ENCODE measurements at places on chromosomes 2 and 18. TPM values are rescaled to one million over a fixed set of nuclear protein-coding genes. Genes with fewer than 3 reads are reported as not detected.
A peak's percentile ranks its signal among the peaks of the same experiment; 100 is the strongest.

GRCh38 chr2:187986390-187987105 is 305.1 kb upstream of the GULP1 start:
- no peaks in the 10 kb centered on the region for H3K36me3 ChIP-seq
- H3K4me3 ChIP-seq: no peak overlapping the region
- H3K27ac ChIP-seq: no peak overlapping the region
- H3K4me1 ChIP-seq: peaks cover 19% of the 10 kb centered on the region
- peak; percentile 30 for DNase-seq

- no peak for DNase-seq
- no peaks in the 10 kb centered on the region for H3K4me1 ChIP-seq
- H3K4me3 ChIP-seq: no peak overlapping the region
Observed at GRCh38 chr2:151150331-151151320, 111.0 kb downstream of the RBM43 start.

DNA sequence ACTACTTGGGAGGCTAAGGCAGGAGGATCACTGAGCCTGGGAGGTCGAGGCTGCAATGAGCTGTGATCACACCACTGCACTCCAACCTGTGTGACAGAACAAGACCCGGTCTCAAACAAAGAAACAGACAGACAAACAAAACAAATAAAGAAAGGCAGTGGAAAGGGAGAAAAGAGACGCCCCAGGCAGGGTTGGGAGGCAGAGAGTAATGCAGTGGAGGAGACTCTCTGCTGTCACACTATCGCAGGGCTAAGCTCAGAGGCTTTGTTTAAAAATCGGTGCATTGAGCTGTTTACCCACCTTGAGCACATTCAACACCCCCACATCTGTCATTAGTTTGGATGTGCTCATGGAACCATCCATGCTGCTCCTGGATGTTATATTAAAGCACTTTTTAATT is 84.2 kb upstream of the RMP24 start:
- H3K27me3 ChIP-seq: no peaks in the 10 kb centered on the region
- no peak overlapping the region for H3K4me3 ChIP-seq
- H3K36me3 ChIP-seq: no peaks in the 10 kb centered on the region
- no peaks in the 10 kb centered on the region for H3K4me1 ChIP-seq
- no peak overlapping the region for H3K27ac ChIP-seq

DNA sequence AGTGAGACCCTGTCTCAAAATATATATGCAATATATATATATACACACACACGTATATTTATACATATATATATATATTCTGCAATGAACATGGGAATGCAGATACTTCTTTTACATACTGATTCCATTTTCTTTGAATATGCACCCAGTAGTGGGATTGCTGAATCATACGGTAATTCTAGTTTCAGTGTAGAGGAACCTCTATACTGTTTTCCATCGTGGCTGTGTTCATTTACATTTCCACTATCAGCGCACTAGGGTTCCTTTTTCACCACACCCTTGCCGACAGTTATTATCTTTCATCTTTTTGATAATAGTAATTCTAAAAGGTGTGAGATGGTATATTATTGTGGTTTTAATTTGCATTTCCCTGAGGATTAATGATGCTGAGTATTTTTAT is 52.3 kb upstream of the SLC39A10 start:
- no peak overlapping the region for H3K4me3 ChIP-seq
- H3K27me3 ChIP-seq: no peaks in the 10 kb centered on the region
- DNase-seq: no peak
- H3K27ac ChIP-seq: no peak overlapping the region

DNA sequence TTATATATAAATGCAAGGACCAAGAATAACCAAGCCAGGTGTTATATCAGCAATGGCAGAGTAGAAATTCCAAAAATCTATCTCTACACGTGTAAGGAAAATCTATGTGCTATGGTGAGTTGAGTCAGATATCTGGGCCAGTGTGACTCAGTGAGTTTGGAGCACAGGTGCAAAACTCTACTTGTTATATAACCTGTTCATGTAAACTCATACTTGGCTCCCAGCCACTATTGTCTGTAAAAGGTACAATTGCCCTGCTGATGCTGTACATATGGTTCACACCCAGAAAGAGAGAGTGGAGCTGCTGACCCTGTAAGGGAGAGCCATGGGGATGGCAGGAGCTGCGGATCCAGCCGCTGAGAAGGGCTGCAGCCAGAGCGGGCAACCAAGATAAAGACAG is 112.0 kb downstream of the TRABD2A start:
- DNase-seq: no peak
- H3K4me1 ChIP-seq: no peaks in the 10 kb centered on the region
- H3K36me3 ChIP-seq: no peaks in the 10 kb centered on the region
- H3K27ac ChIP-seq: no peak overlapping the region
- no peaks in the 10 kb centered on the region for H3K27me3 ChIP-seq
- no peak overlapping the region for H3K4me3 ChIP-seq

- H3K27me3 ChIP-seq: no peaks in the 10 kb centered on the region
- peaks cover 23% of the 10 kb centered on the region for H3K4me1 ChIP-seq
- DNase-seq: peak; percentile 90
- peak overlapping the region; percentile 88 for H3K27ac ChIP-seq
- no peaks in the 10 kb centered on the region for H3K36me3 ChIP-seq
- H3K4me3 ChIP-seq: no peak overlapping the region
Observed at GRCh38 chr2:120596990-120597594, 138.6 kb upstream of the GLI2 start.

DNA sequence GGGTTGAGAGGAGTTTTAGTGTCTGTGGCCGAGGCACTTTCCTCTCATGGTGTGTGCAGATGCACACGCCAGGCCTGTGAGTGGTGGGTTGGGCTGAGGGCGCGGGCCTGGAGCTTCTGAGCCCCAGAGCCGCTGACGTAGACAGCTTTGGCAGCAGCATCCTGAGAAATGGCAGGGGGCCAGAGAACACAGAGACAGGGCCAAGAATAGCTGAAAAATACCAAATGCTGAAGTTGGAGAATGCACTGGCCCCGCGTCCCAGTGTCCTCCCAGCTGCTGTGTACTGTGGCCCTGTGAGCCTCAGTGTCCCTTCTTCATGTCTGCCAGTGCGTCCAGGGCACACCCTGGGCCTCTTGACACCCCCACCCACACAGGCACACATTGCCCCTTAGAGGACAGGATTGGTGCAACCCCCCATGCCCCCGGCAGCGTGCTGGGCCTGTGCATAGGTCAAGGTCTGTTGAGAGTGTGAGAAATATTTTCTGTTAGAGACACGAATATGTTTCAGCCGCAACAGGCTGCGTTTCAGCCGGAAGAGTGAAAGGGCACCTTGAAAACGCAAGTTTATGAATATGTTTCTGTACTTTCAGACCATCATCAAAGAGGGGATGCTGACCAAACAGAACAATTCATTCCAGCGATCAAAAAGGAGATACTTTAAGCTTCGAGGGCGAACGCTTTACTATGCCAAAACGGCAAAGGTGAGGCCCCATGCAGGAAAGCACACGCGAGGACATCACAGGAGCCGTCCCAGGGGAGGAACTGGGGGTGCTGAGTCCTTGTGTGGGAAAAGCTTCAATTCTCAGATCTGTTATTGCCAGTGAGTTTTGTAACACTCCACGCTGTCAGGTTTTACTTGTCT is 33.6 kb downstream of the DGKD start:
- H3K36me3 ChIP-seq: no peaks in the 10 kb centered on the region
- peak; percentile 87 for DNase-seq
- peak overlapping the region; percentile 27 for H3K27ac ChIP-seq
- H3K4me3 ChIP-seq: peak overlapping the region; percentile 11

DNA sequence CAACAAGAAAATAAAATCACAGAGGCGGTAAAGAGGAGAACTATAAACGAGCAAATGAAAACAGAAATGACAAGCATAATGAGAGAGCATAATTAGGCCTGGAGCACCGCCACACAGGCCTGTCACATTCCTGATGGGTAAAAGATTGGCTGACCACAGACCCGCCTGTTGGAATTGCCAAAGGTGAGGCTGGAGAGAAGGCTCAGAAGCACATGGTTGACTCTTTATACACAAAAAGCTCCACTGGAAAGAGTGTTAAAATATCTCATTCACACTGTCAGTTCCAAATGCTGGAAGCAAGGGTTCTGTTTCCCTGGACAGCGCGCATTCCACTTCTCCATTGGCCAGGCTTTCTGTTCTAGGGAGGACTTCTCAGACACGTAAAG is 5.9 kb upstream of the LGALSL start:
- no peak overlapping the region for H3K27ac ChIP-seq
- no peaks in the 10 kb centered on the region for H3K36me3 ChIP-seq
- H3K4me3 ChIP-seq: no peak overlapping the region
- DNase-seq: no peak

- H3K36me3 ChIP-seq: no peaks in the 10 kb centered on the region
- H3K4me1 ChIP-seq: no peaks in the 10 kb centered on the region
- peaks cover 66% of the 10 kb centered on the region for H3K27me3 ChIP-seq
- no peak overlapping the region for H3K4me3 ChIP-seq
- DNase-seq: no peak
- H3K27ac ChIP-seq: no peak overlapping the region
Observed at GRCh38 chr2:118077636-118078247, 10.5 kb upstream of the INSIG2 start.

GAL3ST2 gene
- not detected for polyA plus RNA-seq
